MCF 10A (cell line): ENCODE measurements at places on chromosomes 1 and 21.

DNA sequence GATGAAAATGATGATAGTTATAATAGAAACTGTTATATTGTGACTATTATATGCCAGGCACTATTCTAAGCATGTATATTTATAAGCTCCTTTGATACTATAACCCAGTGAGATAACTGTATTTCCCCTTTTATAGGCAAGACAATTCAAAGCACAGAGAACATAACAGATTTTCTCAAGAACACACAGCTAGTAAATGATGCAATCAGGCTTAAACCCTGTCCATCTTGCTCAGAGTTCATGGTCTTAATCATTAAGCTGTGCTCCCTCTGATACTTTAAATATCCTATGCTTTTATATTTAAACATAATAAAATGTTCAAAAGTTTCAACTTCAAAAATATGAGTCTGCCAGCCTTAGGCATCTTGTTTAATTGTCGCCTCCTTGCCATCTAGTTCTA lies 88.6 kb downstream of the PHTF1 start:
- peaks cover 11% of the 10 kb centered on the region for H3K36me3 ChIP-seq
- no peaks in the 10 kb centered on the region for H3K27me3 ChIP-seq
- no peak overlapping the region for H3K4me3 ChIP-seq
- peaks cover 7% of the 10 kb centered on the region for H3K4me1 ChIP-seq
- no peak overlapping the region for H3K27ac ChIP-seq
- no peak for DNase-seq

DNA sequence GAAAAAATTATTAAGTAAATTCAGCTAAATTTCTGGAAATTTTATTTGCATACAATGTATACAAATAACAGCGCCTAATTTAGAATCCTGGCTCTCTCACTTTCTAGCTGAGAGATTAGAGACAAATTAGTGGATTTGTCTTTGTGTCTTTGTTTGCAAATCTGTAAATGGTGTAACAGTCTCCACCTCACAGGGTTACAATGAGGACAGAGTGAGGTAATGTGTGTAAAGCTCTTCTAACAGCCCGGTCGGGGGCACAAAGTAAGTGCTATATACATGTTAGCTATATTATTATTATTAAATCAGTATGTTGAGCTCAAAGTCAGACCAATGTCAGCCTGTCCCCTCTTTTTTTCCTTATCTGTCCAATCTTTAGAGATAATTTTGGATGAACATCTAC lies 5.0 kb upstream of the ADAMTSL4 start:
- no peak for DNase-seq
- H3K4me1 ChIP-seq: peaks cover 6% of the 10 kb centered on the region
- no peaks in the 10 kb centered on the region for H3K27me3 ChIP-seq

- no peak overlapping the region for H3K4me3 ChIP-seq
- no peak overlapping the region for H3K27ac ChIP-seq
- H3K36me3 ChIP-seq: no peaks in the 10 kb centered on the region
- no peaks in the 10 kb centered on the region for H3K4me1 ChIP-seq
These were observed 126.9 kb upstream of the C1orf174 start for GRCh38 chr1:4027008-4027407.

DNA sequence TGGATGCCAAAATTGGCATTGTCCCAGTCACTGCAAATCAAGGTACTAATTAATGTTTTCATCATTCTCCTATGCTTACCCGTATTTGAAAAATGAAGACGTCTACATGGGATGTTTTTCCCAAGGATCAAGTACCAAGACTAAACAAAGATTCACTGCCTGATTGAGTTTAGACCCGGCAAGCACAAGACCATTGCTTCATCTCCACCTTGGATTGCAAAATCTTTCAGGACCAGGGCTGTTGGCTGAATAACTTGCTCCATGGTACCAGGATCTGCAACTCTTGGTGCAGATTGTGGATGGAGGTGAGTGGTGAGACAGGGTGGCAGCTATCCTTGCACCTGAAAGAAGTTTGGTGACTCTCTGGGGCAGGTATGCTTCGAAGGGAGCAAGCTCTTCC lies 122.5 kb upstream of the ETS2 start:
- peaks cover 11% of the 10 kb centered on the region for H3K4me1 ChIP-seq
- H3K27ac ChIP-seq: no peak overlapping the region
- no peaks in the 10 kb centered on the region for H3K27me3 ChIP-seq
- no peak overlapping the region for H3K4me3 ChIP-seq
- no peaks in the 10 kb centered on the region for H3K36me3 ChIP-seq
- DNase-seq: peak; percentile 43

- H3K27me3 ChIP-seq: no peaks in the 10 kb centered on the region
- H3K36me3 ChIP-seq: no peaks in the 10 kb centered on the region
- DNase-seq: no peak
- H3K4me1 ChIP-seq: peaks cover 25% of the 10 kb centered on the region
These were observed at the start of gene ESPN for GRCh38 chr1:6424619-6425593. TSS of gene ESPN (plus strand) at chr1:6424776. CDS start at chr1:6424956, 180 bp downstream.

DNA sequence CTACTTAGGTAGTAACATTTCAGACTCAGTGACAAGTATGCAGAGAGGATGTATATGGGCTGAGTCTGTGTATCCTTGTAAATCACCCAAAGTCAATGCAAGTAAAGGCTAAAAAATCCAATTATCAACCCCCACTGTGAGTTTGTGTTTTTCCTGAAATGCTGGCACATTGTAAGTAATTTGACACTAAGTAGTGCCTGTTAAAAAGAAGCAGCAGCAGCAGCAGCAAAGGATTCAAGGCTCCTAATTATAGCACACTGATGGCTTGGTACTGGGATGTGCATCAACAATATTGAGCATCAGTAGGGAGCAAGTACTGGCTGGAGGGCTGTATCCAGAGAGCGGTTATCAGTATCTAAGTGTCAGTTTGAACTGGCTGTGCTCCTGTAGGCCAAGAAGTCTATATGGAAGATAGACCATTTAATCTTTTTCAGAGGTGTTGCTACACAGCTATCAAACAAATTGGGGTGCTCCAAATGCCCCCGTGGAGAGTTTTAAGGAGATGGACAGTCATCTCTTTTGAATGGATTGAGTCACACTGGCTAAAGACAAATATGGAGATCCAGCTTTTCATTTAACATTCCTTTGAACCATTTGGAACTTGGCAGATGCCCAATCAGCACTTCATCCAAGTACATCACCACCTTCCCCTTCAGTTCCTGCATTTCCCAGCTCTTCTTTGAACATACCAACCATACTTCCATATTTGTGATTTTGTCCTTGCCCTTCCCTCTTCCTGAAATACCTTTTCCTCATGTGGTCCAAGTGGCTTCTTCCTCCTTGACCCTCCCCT lies 241.2 kb upstream of the ST6GALNAC5 start:
- no peak for DNase-seq
- no peaks in the 10 kb centered on the region for H3K36me3 ChIP-seq
- H3K4me3 ChIP-seq: no peak overlapping the region

GRCh38 chr1:161998811-161999210 lies 24.9 kb downstream of the OLFML2B start:
- peaks cover 4% of the 10 kb centered on the region for H3K36me3 ChIP-seq
- DNase-seq: peak; percentile 32
- peaks cover 7% of the 10 kb centered on the region for H3K4me1 ChIP-seq
- H3K27ac ChIP-seq: no peak overlapping the region

DNA sequence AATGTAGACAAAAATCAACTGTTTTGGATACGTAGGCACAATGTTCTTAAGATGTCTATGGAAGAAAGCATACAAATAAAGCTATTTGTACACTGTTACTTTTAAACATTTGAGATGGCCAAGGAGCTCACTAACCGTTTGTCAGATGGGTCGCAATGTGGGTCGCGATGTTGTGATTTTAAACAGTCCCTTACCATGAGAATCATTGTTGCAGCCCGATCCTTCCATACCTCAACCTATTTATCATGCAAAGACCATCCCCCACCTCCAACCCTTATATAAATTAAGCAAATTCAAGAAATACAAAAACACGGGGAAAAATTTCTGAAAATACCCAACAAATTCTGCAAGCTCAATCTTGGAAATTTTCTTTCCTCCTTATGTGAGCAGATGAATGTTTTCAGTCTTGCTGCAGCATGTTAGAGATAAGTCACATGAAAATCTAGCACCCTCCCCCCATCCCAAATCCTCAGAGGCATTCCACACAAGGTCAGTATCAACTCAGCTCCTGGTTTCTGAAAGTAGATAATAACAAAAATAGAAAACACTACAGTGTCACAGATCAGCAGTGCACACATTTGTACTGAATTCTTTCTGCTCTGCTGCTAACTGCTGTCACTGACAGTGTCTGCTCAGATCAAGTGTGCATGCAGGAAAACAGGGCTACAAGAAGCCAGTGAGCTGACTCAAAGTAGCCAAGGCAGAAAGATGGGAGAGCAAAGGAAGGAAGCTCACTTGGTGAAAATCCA lies 92.9 kb upstream of the TTC39A start:
- H3K4me3 ChIP-seq: no peak overlapping the region
- H3K27me3 ChIP-seq: no peaks in the 10 kb centered on the region
- H3K27ac ChIP-seq: no peak overlapping the region

DNA sequence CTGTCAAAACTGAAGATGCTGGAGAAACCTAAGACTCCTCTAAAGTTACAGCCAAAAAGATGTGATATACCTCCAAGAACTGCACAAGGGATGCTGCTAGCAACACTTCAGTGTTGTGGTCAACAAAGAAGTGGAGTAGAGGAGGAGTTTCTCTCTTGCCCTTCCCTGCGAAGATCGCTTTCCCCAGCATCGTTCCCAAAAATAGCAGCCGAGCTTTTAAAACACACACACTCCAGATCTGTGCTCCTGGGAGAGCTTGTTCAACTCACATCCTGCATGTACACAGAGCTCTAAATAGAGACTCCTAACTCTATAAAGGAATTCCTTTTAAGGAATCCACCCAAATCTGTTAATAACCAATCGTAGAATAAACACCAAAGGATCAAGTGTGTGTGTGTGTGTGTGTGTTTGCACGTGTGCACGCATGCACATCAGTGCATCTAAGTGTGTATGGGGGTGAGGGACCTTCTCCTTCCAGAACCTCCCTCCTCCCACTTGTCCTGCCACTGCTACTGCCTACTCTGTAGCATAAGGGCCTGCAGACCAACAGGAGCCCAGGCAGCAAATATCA lies 58.5 kb downstream of the PSMG1 start:
- H3K4me3 ChIP-seq: no peak overlapping the region
- peaks cover 6% of the 10 kb centered on the region for H3K4me1 ChIP-seq
- DNase-seq: no peak

- H3K36me3 ChIP-seq: no peaks in the 10 kb centered on the region
- peaks cover 12% of the 10 kb centered on the region for H3K4me1 ChIP-seq
- H3K27me3 ChIP-seq: no peaks in the 10 kb centered on the region
- no peak for DNase-seq
- H3K4me3 ChIP-seq: no peak overlapping the region
These were observed 155.5 kb downstream of the OMA1 start for GRCh38 chr1:58391056-58391455.

GRCh38 chr1:32813941-32814739 lies 3.0 kb downstream of the YARS1 start:
- DNase-seq: peak; percentile 75
- peak overlapping the region; percentile 87 for H3K4me3 ChIP-seq
- peak overlapping the region; percentile 57 for H3K27ac ChIP-seq
- no peaks in the 10 kb centered on the region for H3K27me3 ChIP-seq
- H3K4me1 ChIP-seq: peaks cover 35% of the 10 kb centered on the region

DNA sequence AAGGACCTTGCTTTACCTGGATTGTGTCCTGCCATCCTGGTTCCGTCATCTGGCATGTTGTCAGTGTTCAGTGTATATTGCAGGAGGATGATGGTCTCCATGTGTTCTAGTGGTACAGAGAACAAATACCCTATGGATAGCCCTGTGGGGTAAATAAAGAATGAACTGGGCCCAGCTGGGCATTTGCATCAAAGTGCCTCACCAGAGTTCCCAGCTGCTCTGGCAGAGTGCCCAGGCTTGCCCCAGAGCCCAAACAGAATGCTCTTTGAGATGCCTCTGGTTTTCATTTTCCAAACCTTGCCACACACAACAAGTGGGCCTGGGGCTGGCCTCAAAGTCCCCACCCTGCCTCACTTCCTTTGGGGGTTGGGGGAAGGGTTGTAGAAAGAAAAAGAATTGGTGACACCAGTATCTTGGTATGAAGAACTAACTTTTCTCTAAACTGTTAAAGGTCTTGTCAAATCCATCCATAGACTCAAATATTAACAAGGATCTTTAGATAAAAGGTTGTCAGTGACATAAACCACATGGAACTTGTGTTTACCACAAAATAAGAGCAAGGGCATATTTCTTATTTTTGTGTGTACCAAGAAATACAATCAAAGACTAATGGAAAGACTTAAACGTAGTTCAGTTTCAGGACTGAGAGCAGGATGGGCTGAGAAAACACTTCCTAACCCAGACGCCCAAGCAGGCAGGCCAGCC lies 82.2 kb downstream of the LMO4 start:
- H3K4me1 ChIP-seq: no peaks in the 10 kb centered on the region
- no peaks in the 10 kb centered on the region for H3K27me3 ChIP-seq
- no peaks in the 10 kb centered on the region for H3K36me3 ChIP-seq
- H3K27ac ChIP-seq: no peak overlapping the region
- peak; percentile 21 for DNase-seq

GRCh38 chr1:187042538-187042937 lies 213.8 kb downstream of the PLA2G4A start:
- H3K4me1 ChIP-seq: peaks cover 7% of the 10 kb centered on the region
- DNase-seq: peak; percentile 19
- no peaks in the 10 kb centered on the region for H3K27me3 ChIP-seq
- no peak overlapping the region for H3K4me3 ChIP-seq
- no peak overlapping the region for H3K27ac ChIP-seq

GRCh38 chr21:15210235-15210678 lies 145.5 kb upstream of the NRIP1 start:
- H3K27me3 ChIP-seq: no peaks in the 10 kb centered on the region
- H3K4me1 ChIP-seq: peaks cover 22% of the 10 kb centered on the region
- DNase-seq: peak; percentile 99
- no peak overlapping the region for H3K27ac ChIP-seq
- H3K36me3 ChIP-seq: no peaks in the 10 kb centered on the region
- no peak overlapping the region for H3K4me3 ChIP-seq

DNA sequence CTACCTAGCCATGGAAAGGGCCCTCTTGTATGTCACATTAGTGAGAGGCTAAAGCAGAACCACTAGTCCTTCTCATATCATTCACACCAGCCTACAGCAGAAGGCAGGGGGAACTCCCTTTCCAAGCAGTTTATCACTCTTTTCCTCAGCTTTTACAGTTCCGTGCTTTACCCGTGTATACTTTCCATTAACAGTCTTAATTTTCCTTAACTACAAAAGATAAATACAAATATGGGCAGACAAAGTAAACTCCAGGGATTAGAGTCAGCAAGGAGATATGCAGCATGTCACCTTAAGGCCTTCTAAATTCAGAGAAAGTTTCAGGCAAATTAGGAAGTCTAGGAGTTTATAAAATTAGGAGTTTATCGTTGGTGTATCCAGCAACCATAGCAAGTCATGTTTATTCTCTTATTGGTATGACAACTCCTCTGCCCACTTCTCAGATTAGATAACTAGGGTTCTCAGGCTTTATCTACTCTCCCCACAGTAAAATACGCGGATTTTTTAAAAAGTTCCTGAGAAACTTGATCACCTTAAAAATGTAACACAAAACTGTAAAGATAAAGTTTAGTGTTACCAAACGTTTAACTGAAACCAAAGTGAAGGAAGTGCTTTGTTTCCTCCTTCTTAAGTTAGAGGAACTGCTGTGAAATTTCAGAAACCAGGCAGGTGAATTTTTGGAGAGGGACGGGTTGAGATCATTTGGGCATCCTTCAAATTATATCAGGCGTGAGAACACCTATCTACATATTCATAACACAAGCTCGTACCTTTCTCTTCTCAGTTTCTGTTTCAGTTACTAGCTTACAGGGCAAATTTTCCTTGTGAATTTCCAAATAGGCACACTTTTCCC lies 42.7 kb upstream of the SLC19A2 start:
- H3K36me3 ChIP-seq: peaks cover 8% of the 10 kb centered on the region
- no peaks in the 10 kb centered on the region for H3K27me3 ChIP-seq
- H3K27ac ChIP-seq: peak overlapping the region; percentile 77
- peaks cover 33% of the 10 kb centered on the region for H3K4me1 ChIP-seq

- H3K36me3 ChIP-seq: no peaks in the 10 kb centered on the region
- peak; percentile 97 for DNase-seq
- peak overlapping the region; percentile 50 for H3K4me3 ChIP-seq
These were observed 63.3 kb upstream of the WDR26 start for GRCh38 chr1:224497714-224498573.
